ENCODE measurements at places on chromosomes 1 and 21.
A peak's percentile ranks its signal among the peaks of the same experiment; 100 is the strongest.

DNA sequence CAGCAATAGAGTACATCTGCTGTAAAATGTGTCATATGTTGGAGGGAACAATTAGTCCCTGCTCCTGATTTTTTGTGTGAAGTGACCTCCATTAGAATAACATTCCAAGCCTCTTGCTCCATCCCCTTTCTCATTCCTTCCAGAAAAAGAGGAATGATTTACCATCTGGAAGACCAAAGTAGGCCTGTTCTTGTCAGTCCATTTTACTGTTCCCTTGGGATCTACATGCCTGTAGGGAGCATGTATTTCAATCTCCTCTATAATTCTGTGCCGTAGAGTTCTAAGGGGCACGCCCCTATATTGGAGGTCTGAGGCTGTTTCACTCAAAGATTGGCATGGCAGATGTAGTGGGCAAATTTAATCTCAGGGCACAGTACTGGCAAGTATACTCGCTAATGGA, 48.8 kb upstream of the MAN1A2 start:
- DNase-seq, result peak; percentile 9

- DNase-seq, result no peak
These were observed 152.7 kb upstream of the RUNX1 start for GRCh38 chr21:35201799-35202198.

DNA sequence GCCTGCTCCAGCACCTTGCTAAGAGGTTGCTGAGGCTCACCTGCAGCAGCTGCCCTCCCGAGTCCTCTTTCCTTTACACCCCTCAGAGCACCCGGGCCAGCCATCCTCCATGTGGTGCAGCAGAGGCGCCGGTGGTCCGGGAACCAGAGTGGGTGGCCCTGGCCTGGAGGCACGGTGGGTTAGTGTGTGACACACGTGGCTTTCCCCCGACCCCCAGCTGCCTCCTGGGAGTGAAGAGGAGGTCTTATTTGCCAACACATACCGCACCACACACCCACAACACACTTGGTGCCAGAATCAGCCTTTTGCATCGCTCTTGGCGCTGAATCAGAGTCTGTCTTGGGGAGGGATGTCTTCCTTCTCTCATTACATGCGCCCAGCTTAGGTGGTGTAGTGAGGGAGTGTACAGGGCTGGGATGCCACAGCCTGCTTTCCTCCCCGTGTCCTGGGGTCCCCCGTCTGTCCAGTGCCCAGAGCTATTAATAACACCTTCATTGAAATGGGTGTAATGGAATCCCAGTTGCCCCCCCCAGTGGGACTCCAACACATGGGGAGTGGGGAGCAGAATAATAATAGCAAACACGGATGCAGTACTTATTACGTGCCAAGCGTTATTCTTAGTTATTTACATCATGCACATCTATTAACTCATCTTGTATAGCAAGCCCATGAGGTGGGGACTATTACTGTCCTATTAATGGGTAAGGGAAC, 38.2 kb downstream of the MAPKAPK2 start:
- no peak for DNase-seq

GRCh38 chr1:68363339-68363738, 86.4 kb downstream of the RPE65 start:
- DNase-seq, result no peak

DNA sequence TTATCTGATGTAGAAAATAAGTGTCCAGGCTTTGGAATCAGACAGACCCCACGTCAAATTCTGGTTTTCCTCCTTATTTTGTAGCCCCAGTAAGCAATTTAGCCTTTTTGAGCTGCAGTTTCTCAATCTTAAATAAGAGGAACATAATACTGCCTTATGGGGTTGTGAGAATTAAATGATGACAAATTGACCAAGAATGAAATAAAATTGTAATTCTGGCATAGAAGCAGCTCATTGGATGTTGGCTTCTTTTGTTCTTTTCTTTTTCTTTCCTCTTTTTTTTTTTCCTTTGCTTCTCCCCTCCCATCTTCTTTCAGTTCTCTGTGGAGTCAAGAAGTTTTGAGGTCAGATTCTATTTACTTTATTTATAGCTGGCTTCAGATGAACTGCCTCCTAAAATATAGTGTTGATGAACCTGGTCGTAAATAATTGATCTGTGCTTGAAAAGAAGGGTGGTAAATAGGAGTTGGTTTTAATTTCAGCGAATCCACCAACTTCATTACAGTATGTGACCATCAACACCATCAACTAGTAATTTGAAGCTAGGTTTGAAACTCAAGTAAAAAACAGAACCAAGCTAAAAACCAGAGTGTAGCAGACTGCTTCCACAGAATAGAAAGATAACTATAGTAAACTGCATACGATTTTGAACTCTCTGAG, 81.1 kb downstream of the CACHD1 start:
- no peak for DNase-seq

DNA sequence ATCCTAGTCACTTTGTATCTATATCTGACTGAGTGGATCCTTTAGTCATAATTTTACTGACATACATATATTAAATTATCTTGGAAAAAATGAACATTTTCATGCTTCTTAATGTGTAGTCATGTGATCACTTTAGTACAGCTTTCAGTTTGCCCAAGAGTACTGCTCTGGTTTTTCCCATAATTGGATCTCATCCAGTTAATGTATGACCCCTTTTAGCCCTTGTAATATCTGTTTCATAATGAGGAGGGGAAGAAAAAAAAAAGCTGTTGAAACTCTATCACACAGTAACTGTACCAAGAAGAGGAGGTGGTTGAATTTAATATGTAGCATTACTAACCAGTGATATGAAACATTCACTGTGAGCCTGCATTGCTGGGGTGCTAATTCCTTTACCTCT, 328.7 kb downstream of the PTPRC start:
- no peak for DNase-seq

DNA sequence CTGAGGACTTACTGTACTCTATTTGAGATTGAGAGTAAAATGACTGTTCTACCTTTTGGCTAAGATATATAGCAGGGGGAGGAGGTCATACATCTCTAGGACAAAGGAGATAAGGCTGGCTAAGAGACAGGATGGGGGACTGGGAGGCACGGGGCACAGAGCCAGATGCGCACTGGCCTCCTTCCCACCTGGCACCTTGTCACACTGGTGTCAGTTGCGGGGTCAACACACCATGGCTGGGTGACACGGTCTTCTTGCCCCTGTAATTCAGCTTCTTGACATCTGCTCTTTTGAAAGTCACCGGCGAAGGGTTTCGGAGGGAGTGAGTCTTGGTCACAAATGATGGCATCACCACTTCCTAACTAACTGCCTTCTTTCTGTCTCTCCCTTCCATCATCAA, 177.3 kb downstream of the ZSCAN20 start:
- DNase-seq, result no peak

DNA sequence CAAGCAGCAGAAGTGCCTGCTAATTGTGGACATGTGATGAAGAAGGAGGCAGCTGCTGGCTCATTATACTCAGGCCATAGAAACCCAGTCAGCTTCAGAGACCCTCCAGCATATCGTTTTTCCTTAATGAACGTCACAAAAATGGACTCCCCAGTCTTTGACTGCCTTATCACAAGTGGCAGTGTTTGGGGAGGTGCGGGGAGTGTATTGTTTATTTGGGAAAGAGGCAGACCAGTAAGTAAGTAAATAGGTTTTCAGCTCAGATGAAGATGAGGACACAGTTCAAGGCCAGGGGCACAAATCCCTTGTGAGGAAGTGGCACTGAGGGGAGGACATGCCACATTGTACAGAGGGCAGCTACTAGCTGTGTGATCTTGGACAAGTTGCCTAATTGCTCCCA, 43.5 kb upstream of the NRDC start:
- no peak for DNase-seq

DNA sequence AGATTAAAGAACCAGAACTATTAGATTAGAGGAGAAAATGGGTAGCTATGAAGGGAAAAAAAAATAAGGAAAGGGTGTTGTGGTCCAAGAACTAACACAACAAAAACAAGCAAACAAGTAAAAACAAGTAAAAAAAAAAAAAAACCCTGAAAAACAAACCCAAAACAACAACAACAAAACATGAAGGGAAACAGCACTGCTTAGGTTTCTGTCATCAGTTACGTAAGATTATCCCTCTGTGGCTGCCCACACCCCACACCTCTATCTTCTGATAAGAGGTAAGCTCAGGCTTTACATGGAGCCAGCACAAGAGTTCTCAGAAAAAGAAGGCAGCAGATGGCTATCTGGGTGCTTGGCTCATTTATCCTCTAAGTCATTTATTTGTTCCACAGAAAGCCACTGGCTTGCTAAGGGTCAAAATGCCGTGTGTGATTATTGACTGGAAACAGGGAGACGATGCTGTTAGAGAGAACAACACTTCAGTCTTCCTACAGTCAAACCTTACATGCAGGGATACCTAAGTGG, 57.5 kb downstream of the KIAA0319L start:
- peak; percentile 16 for DNase-seq

DNA sequence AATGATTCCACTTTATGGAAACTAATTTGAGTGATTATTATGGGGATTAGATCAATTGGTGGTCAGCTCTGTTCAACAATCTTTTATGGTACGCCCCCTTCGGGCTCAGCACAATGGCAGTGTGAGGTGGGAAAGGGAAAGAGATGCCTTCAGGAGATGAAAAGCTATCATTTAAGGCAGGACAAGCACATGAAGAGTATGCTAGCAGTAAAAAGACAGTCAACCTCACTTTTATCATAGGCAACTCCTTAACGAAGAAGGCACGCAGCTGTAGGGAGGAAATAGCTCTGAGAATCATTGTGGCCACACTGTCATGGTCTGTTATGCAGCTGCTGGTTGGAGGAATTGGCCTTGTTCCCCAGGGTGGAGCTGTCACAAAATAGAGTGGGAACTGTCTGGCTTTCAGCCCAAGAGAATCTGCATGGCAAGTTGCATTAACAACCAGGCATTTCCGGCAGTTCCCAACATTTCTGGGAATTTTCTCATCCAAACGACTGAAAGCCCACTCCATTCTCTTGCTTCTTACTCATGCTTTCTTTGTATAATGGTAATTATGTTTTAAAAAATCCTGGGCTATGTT, 54.4 kb upstream of the BCL10 start:
- no peak for DNase-seq

DNA sequence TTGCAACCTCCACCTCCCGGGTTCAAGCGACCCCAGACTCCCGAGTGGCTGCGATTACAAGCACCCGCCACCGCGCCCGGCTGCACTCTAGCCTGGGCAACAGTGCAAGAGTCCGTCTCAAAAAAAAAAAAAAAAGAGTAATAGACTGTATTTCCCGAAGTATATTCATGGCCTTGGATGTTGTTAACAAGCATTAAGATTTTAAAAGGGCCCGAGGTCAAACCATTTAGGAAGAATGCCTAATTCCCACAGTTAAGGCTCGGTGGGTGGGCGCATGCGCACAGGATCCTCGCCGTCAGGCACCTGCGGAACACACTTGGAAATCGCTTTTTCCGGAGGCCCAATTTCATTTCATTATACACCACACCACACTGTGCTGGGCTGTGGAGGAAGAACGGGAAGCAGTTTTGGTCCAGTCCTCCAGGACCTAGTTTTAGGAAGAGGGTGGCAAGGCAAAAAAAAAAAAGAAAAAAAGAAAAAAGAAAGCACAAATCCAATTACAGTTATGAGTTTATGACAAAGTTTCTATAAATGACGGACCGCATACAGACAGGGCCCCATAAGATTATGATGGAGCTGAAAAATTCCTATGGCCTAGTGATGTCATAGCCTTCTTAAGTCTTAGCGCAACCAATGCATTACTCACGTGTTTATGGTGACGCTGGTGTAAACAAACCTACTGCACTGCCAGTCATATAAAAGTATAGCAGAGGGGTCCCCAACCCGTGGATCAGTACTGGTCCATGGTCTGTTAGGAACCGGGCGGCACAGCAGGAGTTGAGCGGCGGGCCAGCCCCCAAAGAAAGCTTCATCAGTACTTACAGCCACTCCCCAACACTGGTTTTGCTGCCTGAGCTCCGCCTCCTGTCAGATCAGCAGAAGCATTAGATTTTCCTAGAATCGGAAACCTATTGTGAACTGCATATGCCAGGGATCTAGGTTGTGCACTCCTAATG, 38.2 kb downstream of the H3-3A start:
- DNase-seq, result peak; percentile 63

DNA sequence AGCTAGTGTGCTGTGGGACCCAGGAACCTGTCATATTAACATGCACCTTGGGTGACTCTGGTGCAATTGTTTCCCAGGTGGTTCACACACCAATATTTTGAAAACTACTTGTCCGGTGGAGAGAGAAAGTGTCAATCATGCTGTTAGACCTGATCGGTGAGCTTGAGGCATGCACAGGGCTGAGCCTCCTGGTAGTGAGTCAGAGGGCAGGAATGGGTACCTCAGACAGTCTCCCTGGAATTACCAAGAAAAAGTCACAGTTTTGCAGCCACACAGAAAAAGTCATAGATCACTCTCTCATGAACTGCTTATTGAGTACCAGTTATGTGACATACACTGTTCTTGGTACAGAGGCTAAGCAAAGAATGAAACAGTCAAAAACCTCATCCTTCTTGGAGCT, 140.1 kb upstream of the NFIA start:
- no peak for DNase-seq

- peak; percentile 22 for DNase-seq
These were observed 46.9 kb downstream of the SLX9 start for GRCh38 chr21:44986471-44987291.
